ENCODE measurements at places on chromosomes 13 and 19.

DNA sequence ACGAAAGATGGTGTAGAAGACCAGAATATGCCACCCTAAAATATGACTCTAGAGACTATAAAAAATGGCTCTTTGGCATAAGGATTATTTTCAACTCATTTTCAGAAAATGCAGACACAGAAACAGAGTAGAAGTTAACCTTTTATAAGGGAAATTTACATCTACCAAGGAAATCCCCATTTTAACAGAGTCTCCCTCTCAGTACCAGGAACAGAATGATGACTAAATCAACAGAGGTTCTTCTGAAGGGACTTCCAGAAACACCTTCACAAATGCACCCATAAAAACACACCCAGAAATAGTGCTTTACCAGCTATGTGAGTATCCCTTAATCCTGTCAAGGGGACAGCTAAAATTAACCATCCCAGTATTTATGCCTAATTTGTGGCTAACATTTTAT lies 29.1 kb downstream of the PLPP2 start:
- DNase-seq: no peak

DNA sequence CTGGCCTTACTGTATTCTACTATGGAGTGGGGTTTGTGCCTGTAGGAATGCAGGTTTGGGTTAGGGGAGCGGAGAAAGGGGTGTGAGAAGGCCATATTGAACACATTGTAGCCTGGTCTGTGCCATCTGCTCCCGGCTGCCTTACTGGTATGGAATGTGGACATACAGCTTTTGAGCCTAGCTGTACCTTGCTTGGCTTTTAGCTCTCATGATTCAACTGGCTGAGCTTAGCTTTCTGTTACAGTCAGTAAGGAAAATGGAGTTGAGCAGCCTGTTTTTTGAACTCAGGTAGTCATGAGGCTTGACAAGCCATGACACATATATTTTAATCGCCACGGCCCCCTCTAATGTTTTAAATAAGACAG lies 41.6 kb downstream of the ARHGAP35 start:
- no peak for DNase-seq

- DNase-seq: no peak
These were observed 246.6 kb downstream of the TSHZ3 start for GRCh38 chr19:31102674-31103073.

- DNase-seq: no peak
These were observed 94.1 kb downstream of the ATP11A start for GRCh38 chr13:112783978-112784371.

GRCh38 chr13:26320766-26321165 lies 66.8 kb downstream of the CDK8 start:
- no peak for DNase-seq

- DNase-seq: no peak
These were observed 1661.6 kb downstream of the SLITRK1 start for GRCh38 chr13:82220641-82221040.

- DNase-seq: no peak
These were observed 30.7 kb upstream of the ASF1B start for GRCh38 chr19:14166999-14167575.

DNA sequence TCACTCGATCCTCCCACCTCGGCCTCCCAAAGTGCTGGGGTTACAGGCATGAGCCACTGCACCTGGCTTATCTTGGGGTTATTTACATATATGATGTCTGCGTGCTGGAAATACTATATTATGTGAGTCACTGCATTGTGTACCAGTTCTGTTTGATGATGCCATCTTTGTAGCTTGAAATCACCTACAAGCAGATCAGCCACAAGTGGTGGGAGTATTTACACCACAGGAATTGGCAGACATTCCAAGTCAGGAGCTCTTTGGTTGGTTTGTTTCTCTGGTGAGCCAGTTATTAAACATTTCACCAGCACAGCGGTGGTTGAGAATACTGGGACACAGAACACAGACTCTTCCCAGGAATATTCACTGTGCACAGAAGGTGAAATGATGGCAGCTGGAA lies 4.5 kb upstream of the TIMM44 start:
- no peak for DNase-seq

GRCh38 chr19:48740164-48740972 lies at the start of gene RASIP1:
Gene RASIP1, minus strand, starts transcription at chr19:48740610. Its CDS starts 328 bp downstream, at chr19:48740282.
- no peak for DNase-seq

- no peak for DNase-seq
These were observed 42.4 kb downstream of the TMEM255B start for GRCh38 chr13:113801289-113801961.
